ENCODE measurements at places on chromosomes 4 and X. TPM values are rescaled to one million over a fixed set of nuclear protein-coding genes. Genes with fewer than 3 reads are reported as not detected.

PPARGC1A gene
- 0.98 TPM for total RNA-seq

ABCG2 gene
- total RNA-seq: 1.2 TPM

- DNase-seq: no peak
These were observed 51.9 kb downstream of the EFHC2 start for GRCh38 chrX:44291468-44292092.

DNA sequence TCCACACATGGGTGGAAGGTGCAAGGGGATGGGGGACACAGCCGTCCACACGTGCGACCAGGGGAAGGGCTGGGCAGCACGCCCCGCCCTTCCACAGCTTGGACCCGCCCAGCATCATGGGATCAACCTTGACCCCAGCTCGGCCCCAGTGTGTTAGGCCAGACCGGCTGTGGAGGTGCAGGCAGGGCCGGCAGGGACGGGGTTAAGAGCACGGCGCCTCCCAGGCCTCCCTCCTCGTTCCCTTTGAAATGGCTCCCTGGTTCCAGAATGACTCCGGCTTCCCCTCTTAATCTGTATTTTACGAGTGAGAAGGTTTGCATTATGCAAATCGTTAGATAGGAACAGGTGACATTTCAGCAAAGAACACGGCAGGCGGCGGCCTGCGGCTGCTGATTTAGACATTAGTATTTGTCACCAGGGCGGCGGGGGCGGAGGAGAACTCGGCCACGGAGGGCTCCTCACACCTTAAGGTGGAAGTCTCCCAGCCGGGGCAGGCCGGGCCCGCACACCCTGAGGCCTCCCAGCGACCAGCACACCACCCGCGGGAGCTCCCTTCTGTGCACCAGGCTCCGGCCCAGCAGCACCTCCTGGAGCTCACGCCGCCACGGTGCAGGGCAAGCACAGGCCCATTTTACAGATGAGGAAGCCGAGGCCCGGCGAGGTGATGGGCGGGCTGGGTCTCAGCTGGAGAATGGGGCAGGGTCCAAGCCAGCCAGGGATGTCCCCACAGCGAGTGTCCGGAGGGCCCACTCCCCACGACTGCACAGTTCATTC, 116.1 kb downstream of the FAM53A start:
- DNase-seq: no peak

- no peak for DNase-seq
These were observed 10.7 kb upstream of the WDR17 start for GRCh38 chr4:176054942-176055341.

DNA sequence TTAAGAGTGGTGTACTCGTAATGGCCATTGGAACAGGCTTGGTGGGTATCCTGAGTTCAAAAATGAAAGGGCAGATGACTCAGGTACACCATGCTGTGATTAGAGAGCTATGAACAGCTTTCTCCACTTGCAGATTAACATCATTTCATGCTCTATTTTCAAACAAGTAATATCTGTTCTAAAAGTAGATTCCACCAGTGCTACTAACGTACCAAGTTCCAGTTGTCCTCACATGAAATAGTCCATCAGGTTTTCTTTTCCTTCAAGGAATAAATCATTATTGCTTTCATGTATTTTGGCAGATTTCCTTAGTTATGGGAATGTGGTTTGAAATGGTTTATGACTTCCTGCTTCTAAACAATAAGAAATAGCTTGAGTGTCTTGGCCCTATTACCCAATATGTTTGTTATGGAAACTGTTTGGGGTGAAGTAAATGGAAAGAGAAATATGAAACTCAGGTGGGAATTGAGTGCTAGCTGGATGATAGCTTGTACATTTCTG, 49.9 kb downstream of the PCDH7 start:
- DNase-seq: peak; percentile 81

GRCh38 chr4:40212674-40213527, 16.1 kb downstream of the RHOH start:
- DNase-seq: peak; percentile 41

- DNase-seq: no peak
These were observed 216.7 kb upstream of the GALNT7 start for GRCh38 chr4:172951679-172952451.

DNA sequence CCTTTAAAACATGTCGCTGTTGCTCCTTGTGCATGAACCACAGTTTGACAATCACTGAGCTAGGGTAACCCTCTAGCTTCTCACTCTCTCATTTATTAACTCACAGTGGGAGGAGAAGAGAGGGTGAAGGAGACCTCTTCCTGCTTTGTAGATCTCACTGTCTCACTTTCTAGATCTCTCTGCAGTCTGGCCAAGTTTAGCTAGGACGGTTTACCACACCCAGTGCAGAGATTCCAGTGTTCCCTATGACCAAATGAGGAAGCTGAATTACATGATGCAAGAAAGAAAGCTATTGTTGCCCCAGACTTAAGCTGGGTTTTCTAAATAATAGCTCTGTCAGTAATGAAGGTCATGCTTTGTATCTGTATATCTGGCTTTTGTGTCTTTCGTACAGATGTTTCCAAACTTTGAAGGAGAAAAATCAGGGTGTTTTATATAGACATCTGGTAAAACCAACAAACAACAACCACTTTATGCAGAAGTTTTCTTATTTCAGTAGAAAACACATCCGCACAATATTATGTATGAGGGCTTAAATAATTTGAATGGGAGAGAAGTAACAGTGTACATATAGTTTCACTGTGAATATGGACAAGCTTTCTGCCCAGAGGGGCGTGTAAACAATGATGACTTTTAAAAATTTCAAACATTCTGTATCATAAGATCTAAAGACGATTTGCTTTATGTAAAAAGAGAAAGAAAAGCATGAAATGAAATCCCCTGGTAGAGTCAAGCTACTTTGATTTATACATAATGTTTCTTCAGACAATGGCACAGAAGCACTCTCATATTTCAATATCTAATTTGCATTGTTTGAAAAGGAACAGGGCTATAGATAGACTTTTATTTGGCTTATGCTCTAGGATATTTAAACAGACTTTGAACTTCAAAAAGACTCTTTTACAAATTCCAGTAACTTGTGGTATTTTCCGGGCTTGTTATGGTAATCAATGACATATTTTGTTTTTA, 582.3 kb downstream of the FSTL5 start:
- peak; percentile 17 for DNase-seq

- peak; percentile 89 for DNase-seq
These were observed 28.0 kb downstream of the DMD start for GRCh38 chrX:33183361-33183760.

Data from LHCN-M2 (cell line).